ENCODE measurements at places on chromosomes 7 and 10.

- DNase-seq: no peak
Measured at GRCh38 chr7:152072421-152072820, 46.9 kb downstream of the GALNT11 start.

GRCh38 chr10:44703241-44704155 lies 207.6 kb upstream of the TMEM72 start:
- DNase-seq: no peak

- no peak for DNase-seq
Measured at GRCh38 chr10:10256860-10257259, 760.8 kb upstream of the CELF2 start.

GRCh38 chr10:73916761-73917470 lies 6.0 kb downstream of the PLAU start:
- DNase-seq: no peak

DNA sequence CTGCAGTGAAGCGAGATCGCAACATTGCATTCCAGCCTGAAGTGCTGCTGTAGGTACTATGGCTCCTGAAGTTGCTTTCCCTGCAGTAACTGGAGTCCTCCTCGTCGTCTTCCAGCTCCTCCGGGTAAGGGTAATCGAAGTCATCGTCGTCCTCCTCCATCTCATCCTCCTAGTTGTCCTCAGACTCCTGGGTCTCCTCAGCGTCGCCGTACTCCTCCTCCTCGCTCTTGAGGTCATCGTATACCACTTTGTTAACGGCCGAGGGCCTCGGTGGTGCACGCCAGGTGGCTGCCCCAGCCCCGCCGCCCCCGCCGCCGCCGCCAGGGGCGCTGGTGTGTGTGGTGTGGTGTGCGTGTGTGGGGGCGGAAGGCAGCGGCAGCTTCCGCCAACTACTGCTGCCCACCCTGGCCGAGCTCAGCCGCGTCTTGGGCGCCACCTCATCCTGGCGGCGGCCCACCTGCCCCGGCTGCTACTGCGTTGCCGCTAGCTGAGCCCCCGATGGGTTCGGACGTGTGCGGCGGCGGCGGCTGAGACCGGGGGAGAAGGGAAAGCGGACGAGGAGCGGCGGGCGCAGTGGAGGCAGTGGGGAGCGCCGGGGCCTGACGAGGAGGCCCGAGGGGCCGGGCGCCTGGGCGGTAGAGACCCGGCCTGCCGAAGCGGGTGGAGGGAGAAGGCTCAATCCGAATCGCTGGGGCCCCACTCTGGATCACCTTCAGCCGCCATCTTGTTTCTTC lies 11.8 kb upstream of the ACBD5 start:
- no peak for DNase-seq

- no peak for DNase-seq
Measured at GRCh38 chr7:7688310-7688709, 30.1 kb downstream of the RPA3 start.

GRCh38 chr10:22150842-22151241 lies 67.0 kb downstream of the EBLN1 start:
- no peak for DNase-seq

GRCh38 chr7:50454968-50455367 lies 4.8 kb upstream of the FIGNL1 start:
- no peak for DNase-seq

DNA sequence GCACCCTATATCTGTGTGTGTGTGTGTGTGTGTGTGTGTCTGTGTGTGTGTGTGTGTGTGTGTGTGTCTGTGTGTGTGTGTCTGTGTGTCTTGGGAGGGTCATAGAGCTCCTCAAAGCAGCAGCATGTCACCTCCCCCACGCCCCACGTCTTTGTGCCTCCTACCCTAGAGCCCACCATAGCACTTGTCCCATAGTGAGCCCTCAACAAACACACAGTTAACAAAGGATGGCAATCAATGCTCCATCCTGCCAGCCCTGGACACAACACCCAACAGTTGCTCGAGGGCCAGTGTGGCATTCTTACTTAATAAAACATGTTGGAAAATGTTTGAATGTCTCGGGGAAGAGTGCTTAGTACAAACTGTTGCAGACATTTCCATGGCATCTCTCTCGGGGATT lies 30.5 kb downstream of the C10orf53 start:
- no peak for DNase-seq

DNA sequence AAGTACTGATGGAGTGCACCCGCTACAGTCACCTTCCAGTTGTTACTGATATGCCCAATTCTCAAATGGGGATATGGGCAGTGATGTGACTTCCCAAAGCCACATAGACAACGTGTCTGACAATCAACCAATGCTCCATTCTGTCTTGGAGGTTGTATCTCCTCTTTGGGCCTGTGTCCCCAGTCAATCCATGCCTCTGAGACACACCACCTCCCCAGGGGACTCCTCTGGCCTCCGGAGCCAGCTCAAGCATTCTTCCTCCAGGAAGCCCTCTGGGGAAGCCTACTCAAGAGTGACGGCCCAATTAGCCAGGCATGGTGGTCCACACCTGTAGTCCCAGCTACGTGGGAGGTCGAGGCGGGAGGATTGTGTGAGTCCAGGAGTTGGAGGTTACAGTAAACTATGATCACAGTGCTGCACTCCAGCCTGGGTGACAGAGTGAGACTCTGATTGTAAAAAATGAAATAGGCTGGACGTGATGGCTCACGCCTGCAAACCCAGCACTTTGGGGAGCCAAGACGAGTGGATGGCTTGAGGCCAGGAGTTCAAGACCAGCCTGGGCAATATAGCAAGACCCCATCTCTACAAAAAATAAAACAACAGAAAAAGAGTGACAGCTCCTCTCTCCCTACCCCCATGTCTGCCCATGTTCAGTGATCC lies 99.5 kb upstream of the TNRC18 start:
- no peak for DNase-seq

DNA sequence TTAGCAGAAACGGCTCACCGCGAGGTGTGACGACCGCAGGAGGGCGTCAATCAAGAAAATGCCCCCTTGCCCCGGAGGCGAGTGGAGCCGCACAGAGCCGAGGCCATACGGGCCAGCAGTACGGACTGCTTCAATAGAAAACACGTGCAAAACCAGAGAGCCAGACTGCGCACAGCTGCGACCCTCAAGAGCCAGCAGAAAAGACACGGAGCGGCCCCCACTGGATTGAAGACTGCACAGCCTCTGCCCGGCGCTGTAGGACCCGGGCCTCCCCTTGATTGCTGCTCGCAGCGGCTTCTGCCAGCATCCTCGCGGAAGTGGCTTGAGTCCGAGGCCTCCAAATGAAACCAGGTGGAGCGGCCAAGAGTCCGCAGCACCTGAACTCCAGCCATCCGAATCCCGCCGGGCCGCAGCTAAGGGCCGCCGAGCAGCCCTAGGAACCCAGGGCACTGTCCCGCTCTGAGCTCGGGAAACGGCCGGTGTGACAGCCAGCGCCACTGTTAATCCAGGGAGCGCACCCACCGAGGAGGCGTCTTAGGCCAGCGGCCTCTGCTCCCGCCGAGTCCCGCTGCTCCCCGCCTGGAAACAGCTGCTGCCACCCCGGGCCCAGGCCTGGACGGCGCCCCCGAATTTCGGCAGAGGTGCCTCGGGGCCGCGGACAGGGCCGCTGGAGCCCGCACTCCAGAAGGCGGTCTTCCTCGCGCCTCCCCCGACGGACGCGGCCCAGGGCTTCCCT lies 660 bp upstream of the HHEX start:
- no peak for DNase-seq

DNA sequence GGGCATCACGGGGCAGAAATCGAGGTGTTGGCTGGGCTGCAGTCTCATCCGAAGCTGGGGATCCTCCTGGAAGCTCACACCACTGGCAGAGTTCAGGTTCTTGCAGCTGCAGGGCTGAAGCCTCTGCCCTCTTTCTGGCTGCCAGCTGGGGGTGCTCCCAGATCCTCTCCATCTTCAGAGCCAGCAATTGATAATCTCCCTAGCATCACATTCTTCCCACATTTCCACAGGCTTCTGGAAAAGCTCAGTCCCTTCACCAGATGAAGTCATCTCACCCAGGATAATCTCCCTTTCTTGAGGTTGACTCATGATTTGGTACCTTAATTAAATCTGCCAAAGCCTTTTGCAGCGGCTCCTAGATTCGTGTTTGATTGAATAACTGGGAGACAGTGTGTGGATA lies 55.2 kb downstream of the NRP1 start:
- no peak for DNase-seq

GRCh38 chr10:50600831-50601477 lies 22.8 kb downstream of the SGMS1 start:
- DNase-seq: no peak

DNA sequence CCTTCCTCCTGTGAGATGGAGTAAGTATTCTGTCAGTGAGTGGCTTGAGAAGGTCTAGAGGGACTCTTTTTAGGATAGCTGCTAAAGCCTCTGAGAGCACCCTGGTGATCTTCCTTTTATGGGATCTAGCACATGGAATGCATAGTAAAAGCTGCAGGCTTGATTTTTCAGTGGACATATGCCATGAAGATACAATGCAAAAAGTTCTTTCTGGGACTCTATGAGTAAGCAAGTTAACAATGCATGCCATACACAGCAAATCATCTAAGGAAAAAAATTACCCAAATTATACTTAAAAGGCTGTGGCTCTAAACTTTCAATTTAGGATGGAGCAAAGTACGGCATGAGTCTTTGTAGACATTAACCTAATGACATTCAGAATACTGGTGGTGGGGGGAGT lies 154.5 kb downstream of the SGMS1 start:
- no peak for DNase-seq

- no peak for DNase-seq
Measured at GRCh38 chr7:28136420-28136819, 44.2 kb downstream of the JAZF1 start.

DNA sequence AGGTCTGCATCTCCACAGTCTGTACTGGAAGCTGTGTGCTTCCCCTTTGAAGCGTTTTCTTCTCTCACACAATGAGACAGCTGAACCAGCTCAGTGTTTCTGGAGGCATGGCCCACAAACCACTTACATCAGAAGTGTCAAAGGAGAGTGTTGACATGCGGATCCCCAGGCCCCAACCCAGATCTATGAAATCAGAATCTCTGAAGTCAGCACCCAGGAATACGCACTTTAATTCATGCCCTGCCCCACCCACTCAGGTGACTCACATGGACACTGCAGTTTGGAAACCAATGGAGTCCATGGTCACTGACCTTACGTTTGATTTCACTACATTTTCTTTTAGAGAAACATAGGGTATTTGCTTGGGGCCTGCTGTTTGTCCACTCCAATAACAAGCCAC lies 19.0 kb downstream of the TLL2 start:
- no peak for DNase-seq

- DNase-seq: no peak
Measured at GRCh38 chr10:114195079-114195478, 15.9 kb downstream of the TDRD1 start.

GRCh38 chr10:3428826-3429225 lies 256.2 kb upstream of the PITRM1 start:
- no peak for DNase-seq

GRCh38 chr7:140390466-140391190 lies 7.7 kb downstream of the SLC37A3 start:
- no peak for DNase-seq

- DNase-seq: no peak
Measured at GRCh38 chr10:35420044-35420443, 83.7 kb downstream of the CCNY start.

- no peak for DNase-seq
Measured at GRCh38 chr10:68550747-68551411, 9.3 kb upstream of the TET1 start.

DNA sequence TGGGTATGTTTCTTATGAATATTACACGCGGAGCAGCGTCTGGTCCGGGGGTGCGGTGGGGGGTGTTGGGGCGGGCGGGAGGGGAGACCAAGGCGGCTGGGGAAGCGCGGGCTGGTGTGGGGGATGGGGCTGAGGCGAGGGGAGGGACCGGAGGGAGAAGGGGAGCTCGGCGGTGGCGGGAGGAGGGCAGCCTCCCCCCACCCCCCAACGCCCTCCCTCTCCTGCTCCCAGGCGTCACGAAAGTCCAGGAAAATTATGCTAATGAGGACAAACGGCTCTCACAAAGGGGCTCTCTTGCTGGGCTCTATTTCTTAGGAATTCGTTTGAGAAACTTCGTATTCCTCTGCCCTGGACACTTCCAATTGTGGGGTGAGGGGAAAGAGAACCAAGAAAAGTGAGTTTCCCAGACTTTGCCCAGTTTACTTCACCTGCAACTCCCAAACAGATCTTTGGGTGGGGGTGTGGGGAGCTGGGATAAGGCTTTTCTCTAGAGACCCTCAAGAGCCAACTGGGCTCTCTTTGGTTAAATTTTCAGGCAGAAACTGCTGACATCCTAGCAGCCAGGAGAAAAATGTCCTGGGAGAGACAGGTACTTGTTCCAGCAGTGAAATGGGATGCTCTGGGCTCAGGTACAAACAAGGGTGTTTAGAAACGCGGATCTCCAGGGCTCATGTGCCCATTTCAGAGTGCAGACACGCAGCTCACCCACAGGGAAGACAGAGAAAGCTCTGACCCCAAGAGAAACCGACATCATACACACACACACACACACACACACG lies 11.7 kb upstream of the HOXA2 start:
- DNase-seq: no peak

- DNase-seq: no peak
Measured at GRCh38 chr7:32937344-32938174, 19.7 kb upstream of the FKBP9 start.

DNA sequence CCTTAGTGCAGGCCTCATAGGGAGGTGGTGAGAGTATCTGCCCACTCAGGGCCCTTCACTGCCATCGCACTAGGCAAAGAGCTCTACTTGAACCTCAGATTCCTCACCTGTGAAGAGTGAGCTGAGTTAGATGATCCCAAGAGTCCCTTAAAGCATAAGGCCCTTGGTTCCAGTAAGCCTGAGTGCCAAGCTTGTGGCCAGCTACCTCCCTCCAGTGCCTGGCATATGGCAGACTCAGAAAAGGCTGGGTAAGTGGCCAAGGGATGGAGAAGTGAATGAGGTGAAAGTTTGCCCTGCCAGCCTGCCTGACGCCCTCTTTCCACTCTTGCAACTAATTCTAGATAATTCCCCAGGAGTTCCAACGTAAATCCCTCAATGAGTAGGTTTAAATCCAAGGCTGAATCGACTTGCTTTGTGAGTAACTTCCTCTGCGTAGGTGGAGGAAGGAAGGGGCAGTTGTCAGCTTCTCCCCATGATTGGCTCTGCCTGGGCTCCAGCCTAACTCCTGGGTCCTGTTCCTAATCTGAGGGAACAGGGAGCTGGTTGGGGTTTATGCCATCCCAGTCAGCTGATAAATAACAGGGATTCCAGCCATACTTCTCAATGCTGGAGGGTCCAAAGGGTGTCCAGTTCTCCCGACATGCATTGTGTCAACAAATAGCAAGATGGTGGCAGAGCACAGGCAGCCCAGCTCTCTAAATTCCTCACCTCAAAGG lies 14.2 kb downstream of the DUSP5 start:
- no peak for DNase-seq
